ENCODE measurements at places on chromosomes 6 and 20.

DNA sequence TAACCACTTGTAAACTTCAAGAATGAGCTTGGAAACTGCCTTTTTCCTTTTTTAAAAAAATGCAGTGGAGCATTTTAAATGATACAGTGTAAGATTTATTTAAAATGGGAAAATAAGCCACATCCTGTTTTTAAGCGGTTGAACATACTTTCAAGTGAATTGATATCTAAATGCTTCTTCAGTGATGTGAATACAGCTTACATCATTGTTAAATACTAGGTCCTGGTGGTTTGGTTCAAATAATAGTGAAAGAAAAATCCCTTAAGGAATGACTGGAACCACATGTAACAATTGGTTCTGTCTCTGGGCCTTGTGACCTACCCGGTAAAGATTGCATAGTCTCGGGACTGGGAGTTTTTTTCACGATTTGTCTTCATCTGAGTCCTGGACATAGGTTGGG, 44.2 kb downstream of the BMP6 start:
- DNase-seq = no peak

DNA sequence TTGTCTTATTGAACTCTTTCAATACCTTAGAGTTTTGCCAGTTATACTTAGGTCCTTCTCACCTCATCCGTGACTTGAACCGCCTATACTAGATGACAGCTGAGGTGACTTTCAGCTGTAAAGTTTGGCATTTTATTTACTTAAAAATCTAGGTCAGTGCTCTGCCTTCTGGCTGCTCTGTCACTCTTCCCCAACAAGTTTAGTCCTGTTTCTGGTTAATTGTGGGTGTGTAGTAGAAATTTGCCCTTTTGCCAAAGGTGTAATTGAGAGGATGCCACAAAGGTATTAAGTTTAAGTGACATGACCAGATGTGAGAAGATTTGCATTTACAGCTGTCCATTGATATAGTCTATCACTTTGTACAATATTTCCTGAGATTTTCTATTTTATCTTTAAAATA, 106.2 kb downstream of the FARS2 start:
- no peak for DNase-seq

GRCh38 chr20:40563296-40563950, 125.6 kb downstream of the MAFB start:
- DNase-seq = no peak

- no peak for DNase-seq
Observed at GRCh38 chr6:135854799-135855198, 3.3 kb downstream of the PDE7B start.

- no peak for DNase-seq
Observed at GRCh38 chr6:72466971-72467566, 154.8 kb upstream of the KCNQ5 start.

DNA sequence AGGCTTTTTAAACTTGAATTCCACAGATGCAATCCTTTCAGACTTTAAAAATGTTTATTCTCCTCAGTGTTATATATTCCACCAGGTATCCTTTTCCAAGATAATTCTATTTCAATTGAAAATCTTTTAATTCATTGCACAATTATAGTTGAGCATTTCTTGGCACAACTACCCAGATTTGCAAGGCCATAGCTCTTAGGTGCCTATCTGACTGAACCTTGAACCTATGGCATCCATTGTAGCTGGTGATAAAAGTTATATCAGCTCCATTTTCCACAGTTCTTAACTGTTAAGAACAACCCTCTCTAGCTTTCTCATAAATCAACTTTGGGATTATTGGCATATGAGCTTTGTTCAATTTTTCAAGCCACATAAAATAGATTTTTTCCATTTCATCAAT, 42.4 kb downstream of the PACRG start:
- no peak for DNase-seq

DNA sequence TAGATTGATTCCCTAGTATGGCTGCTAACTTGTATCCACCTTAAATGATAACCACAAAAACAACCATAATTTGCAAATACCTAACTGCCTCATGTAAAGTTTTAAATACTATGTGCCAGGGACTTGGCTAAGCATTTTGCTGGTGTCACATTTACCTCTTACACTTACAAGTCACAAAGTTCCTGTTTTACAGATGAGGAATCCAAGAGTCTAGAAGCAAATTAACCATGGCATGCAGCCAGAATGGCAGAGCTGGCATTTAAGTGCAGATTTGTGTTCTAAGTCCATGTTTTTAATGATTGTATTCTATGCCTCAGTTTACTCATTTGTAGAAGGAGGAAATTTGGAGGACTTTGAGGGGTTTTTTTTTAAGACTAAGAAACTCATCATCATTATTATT, 696.7 kb downstream of the PTPRT start:
- no peak for DNase-seq

DNA sequence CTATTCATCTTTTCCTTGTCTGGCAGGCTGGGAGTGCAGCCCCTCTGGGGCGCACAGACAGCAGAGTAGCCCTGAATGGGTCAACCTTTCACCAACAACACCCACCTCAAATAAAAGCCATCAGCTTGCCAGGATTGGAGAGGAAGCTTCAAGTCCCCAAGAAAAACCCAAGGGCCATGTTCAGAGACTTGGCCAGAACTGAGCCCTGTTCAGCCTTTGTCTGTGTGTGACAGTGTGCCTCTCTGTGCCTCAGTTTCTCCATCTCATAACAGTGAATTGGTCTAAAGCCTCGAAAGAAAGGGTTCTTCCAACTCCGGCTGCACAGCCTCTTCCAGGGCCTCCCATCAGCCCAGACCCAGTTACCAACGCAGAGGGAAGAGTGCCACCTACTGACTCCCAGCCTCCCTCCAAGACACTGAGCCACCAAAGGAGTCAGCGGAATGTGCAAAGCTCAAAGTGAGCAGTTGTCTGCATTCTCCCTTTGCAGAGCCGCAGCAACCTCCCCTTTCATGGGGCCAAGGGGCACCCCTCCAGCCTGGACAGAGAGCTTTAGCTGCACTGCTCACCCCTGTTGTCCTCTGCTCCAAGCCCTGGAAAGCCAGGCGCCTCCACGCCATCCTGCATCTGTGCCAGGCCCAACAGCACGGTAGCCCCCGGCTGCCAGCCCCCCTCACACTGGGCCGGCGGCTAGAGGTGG, 82.7 kb upstream of the TOP1 start:
- DNase-seq = peak; percentile 36

DNA sequence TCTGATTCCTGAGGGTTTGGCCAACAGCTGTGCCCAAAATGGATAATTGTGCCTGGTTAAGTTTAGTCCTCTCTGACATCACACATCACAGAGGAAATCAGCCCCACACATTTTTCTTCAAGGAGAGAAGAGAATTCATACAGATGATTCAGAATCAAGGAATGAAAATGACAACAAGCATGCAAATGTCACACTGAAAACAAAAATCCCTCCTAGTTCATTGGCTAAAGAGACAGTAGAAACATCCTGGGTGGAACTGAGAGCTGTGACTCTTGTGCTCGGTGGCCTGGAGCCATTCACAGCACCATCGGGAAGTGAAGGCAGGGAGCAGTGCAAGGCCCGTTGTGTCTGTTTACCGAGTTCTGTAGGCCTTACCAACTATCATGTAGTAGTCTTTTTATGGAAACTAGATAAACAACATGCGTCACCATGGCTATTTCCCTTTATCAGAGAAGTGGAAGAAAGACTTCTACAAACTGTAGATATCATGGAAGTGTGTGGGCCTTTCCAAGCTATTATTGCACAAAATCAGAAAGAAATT, 81.7 kb upstream of the TENT5A start:
- DNase-seq = no peak

- no peak for DNase-seq
Observed at GRCh38 chr6:88174906-88175305, 8.8 kb upstream of the CNR1 start.

- no peak for DNase-seq
Observed at GRCh38 chr6:150787429-150787828, 78.1 kb upstream of the MTHFD1L start.

DNA sequence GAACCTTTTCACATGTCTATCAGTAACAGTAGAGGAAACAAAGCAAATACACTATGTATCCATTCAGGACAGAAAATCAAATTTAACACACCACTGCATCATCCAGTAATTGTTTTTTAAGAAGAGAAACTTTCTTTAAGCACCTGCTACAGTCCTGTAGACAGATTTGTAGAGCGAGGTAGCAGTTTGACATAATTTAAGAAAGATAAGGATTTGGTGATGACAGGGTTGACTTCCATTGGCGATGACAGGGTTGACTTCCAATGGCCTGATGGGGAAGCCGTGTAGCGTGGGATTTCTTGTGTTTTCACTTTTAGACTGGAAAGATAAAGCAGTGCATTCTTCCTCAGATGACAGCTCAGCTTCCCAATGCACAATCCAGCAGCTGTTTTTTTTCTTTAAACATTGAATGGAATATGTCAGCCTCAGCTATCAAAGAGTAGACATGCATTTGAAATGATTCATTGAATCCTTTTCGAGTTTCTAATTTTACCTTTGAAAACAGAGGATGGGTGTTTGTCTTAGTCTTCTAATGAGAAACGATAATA, 68.5 kb downstream of the ECT2L start:
- no peak for DNase-seq

- DNase-seq = peak; percentile 44
Observed at GRCh38 chr6:138410972-138411880, 7.2 kb downstream of the HEBP2 start.

GRCh38 chr6:10140136-10140535, 274.7 kb downstream of the TFAP2A start:
- DNase-seq = no peak

- no peak for DNase-seq
Observed at GRCh38 chr20:23344336-23344735, 6.3 kb upstream of the NXT1 start.

GRCh38 chr20:63619505-63619904, 7.4 kb downstream of the GMEB2 start:
- DNase-seq = no peak

DNA sequence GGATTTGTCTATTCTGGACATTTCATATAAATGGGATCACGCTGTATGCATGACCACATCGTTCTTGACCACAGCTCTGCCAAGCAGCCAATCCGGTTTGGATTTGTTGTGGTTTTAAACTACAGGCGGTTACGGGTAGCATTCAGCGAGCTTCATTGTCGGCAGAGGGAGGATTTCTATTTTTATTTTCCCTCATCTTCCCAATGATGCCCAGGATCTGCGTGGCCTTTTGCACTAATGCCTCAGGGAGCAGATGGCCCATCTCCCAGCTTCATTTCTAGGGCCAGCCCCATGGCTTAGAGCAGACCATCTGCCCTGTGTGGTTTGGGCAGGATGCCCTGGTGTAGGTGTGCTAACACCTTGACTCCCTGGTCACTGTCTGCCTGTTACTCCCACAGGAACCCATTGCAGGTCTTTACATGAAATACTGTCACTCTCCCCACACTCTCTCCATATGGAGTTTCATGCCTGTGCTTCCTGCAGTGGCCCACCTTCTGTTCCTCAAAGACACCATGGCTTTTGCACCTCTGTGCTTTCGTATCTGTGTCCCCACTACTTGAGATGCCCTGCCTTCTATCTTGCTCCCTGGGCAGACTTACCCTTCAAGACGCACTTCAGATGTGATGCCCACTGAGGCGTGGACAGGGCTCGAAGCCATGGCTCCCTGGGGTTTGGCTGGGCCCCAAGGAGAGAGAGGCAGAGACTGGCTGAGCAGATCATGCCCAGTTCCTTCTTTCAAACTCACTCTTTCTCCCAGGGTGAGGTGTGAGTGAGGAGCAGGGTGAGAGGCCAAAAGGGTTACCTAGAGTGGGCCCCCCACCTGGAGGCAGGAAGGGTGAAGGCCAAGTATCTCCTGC, 26.0 kb downstream of the SDCBP2 start:
- DNase-seq = no peak

DNA sequence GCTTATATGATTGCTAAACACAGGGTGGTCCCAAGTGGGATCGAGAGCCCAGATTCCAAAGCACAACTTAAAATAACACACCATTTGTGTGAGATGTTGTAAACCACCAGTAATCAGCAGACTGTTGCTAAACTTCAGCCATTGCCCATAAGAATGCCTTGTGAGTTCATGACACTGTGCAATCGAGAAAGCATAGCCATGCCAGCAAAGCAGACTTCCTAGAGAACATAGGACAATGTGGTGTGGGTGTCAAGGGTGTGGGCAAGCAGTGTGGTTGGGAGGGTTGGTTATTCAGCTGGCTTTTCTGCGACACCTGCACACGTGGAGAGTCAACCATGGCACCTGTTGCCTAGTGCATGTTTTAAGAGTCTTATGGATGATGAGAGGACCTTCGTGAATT, 16.1 kb upstream of the CALHM6 start:
- DNase-seq = no peak

DNA sequence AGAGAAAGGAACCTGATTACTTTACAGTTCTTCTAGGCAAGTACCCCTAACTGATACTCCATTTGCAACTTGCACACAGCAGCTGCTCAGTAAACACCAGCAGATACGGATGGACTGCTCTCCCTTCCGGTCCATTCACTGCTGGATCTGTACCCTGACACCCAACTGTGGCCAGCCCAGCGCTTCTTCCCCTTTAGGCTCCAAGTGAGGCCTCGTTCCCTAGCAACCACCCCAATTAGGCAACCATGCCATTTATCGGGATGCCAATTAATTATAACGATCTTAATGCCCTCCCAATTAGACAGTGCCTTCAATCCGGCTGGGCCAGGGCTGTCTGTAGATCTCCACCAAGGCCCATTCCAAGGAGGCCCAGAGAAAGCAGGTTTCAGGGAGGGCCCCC, 3.2 kb downstream of the SULF2 start:
- no peak for DNase-seq

DNA sequence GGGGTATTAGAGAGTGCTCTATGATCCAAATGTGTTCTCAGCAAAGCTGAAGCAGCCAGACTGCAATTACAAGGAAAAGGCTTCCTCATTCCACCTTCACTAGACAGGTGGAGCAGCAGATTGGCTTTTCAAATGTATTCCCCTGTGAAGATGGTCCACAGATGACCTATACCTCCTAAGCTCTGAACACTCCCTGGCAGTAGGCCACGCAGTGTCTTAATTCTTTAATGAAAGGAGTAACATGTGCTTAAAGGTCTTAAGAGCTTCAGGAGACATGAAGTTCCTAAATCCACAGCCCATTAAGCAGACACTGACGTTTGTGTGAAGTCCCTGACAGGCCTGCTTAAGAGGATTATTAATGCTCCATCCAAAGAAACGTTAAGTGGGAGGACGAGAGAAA, 138.9 kb upstream of the NUP153 start:
- no peak for DNase-seq

GRCh38 chr20:32302507-32302872, 25.0 kb downstream of the KIF3B start:
- DNase-seq = no peak

- peak; percentile 74 for DNase-seq
Observed at GRCh38 chr6:166587631-166588413, 1.3 kb upstream of the RAMACL start.

GRCh38 chr6:159979136-159979874, 10.4 kb downstream of the IGF2R start:
- DNase-seq = peak; percentile 67

- DNase-seq = no peak
Observed at GRCh38 chr6:125773387-125774341, 17.1 kb upstream of the NCOA7 start.

GRCh38 chr6:30075790-30076732, 492 bp upstream of the RNF39 start:
- no peak for DNase-seq

GRCh38 chr6:18445228-18445627, 58.1 kb downstream of the RNF144B start:
- DNase-seq = no peak

Measured in GM13977 (cell line).